ENCODE measurements at places on chromosomes 12 and 14.

DNA sequence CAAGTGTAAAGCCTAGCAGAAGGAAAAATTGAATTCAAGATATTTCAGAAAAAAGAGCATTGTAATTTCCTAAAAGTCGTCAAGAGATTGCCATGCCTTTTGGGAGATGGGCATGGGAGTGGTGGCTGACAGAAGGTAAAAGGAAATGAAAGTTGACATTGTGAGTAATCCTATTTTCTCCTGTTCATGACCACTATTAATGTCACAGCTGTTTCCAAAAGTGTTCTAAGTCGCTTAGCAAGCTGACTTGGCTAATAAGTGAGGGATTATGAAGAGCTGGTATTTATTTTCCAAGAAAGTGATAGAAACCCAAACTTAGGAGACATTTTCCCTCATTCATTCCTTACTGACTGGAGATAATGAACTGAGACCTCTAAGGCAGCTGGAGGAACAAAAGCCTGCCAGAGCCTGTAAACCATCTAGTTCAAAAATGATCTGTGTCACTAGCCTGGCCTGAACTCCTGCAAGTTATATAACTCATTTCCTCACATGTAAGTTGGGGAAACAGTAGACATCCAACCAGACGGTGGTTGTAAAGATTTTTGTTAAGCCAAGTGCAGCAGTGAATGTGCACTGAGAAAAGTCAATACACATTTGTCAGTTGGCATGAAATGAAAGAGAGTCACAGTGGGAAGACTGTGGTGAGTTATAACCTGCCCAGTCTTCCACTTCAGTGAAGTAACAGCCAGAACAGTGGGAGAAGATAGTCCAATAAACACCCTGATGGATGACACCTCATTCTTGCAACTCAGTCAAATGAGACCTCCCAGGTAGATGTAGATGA is 75.8 kb downstream of the DIO2 start:
- no peak for DNase-seq

GRCh38 chr12:124814741-124815613 is 48.7 kb downstream of the SCARB1 start:
- DNase-seq, result no peak

GRCh38 chr12:26921886-26922285 is 15.9 kb downstream of the INTS13 start:
- DNase-seq, result no peak

DNA sequence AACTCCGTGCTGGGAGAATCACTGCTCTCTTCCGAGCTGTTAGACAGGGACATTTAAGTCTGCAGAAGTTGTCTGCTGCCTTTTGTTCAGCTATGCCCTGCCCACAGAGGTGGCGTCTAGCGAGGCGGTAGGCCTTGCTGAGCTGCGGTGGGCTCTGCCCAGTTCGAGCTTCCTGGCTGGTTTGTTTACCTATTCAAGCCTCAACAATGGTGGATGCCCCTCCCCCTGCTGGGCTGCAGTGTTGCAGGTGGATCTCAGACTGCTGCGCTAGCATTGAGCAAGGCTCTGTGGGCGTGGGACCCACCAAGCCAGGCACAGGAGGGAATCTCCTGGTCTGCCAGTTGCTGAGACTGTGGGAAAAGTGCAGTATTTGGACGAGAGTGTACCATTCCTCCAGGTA is 43.7 kb downstream of the GPR137C start:
- no peak for DNase-seq

DNA sequence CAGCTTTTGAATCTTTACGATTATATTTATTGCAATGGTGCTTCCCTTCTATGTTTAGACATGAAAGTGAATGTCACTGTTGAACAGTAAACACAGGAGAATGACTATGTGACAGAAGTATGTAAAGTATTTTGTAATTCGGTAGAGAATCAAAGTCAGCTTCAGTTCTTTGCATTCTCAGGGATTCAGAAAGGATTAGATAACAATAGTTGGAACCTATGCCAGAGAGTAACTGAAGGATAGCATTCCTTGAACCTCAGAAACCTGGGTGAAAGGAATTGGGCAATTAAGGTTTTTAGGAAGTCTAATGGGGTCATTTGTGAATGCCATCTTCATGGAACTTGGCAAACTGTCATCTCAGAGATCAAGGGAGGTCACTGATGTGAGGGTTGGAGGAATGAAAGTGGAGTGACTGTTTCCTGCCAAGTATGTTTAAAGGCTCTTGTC is 305.3 kb upstream of the DDHD1 start:
- no peak for DNase-seq

- DNase-seq, result no peak
Observed at GRCh38 chr12:39287817-39288216, 155.1 kb downstream of the KIF21A start.

- DNase-seq, result no peak
Observed at GRCh38 chr12:127962303-127962702, 304.7 kb upstream of the TMEM132C start.

- DNase-seq, result no peak
Observed at GRCh38 chr14:26596543-26597061, 1.2 kb downstream of the NOVA1 start.

GRCh38 chr14:77616133-77616453 is 344 bp downstream of the SPTLC2 start:
- DNase-seq, result no peak

- no peak for DNase-seq
Observed at GRCh38 chr12:68831272-68831671, 23.3 kb downstream of the MDM2 start.

GRCh38 chr12:54239620-54240019 is 40.3 kb downstream of the CBX5 start:
- no peak for DNase-seq

DNA sequence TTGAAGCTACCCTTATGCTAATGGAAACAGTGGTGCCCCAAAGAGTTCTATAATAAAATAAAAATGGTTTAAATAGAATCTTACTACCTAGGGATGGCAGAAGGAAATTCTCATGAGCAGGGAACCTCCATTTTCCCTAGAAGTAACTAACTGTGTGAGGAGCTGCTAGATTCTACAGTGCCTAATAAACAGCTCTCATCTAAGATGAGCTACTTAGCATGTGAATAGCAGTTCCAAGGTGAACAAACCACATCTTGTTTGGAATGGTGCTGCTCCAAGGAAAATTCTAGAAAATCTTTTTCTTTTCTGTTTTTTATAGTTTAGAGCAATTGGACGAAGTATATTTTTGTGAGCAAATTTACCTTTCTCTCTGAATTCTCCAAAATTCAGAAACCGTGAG is 1015.3 kb upstream of the NOVA1 start:
- no peak for DNase-seq

- no peak for DNase-seq
Observed at GRCh38 chr12:129662234-129662633, 241.6 kb downstream of the TMEM132D start.

DNA sequence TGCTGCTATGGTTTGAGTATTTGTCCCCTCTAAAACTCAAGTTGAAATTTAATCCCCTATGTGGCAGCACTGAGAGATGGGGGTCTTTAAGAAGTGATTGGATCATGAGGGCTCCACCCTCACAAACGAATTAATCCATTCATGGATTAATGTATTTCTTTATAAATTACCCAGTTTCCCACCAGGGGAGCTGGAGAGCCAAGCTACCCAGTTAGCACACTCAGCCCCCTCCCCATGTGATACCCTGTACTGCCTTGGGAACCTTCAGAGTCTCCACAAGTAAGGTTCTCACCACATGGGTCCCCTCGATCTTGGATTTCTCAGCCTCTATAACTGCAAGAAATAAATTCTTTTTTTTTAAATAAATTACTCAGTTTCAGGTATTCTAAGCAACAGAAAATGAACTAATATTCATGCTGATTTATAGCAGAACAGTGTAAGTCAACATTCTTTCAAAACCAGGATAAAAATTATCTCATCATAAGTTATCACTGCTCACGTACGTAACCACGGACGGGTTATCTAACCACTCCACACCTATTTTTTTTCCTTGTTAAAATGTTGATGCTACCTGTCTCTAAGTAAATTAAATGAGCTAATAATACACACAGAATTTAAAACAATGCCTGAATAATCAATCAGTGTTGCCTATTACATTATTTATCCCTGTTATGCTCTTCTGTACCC is 3.6 kb downstream of the NAP1L1 start:
- no peak for DNase-seq

DNA sequence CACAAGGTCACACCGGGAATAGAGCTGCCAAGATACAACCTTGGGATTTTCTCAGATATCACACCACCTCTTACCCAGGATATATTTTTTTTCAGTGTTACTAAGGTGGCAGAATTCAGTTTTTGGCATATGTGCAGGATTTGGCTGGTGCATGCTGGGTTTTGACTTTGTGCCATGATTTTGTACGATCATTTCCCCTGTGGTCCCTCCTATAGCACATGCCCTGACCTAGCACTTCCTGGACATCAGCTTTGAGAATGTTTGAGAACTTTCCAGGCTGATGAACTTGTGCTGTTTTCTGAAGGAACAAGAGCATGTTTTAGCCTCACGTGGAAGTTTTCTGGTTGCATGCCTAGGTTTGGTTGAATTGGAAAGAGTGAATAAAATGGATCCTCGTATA is 11.0 kb upstream of the TBPL2 start:
- DNase-seq, result no peak

- no peak for DNase-seq
Observed at GRCh38 chr12:52230364-52231281, 2.4 kb upstream of the KRT7 start.

- no peak for DNase-seq
Observed at GRCh38 chr12:75129275-75129674, 80.4 kb downstream of the KCNC2 start.

GRCh38 chr12:65156366-65156841 is 13.0 kb upstream of the LEMD3 start:
- no peak for DNase-seq

GRCh38 chr12:19654650-19655376 is 215.5 kb downstream of the AEBP2 start:
- no peak for DNase-seq

GRCh38 chr14:64971943-64972791 is at the start of gene RAB15:
RAB15 (minus strand) TSS chr14:64972336; CDS start chr14:64972076, 260 bp downstream.
- peak; percentile 6 for DNase-seq

DNA sequence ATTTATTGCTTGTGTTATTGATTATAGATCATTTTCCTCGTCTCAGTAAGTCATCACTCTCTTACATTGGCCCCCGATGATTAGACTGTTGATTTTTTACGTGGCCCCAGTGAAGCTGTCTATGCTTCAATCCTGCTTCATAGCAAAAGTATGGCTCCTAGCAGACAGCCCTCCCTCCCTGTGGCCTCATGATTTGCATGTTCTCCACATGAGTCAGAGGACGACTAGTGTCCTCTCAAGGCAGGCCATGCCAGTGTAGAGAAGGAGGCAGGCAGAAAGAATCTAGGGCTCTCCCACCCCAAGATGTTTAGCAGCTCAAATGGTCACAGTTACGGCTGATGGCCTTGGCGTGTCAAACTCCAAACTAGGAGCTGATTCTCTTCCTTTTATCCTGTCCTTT is 59.6 kb downstream of the FIGNL2 start:
- no peak for DNase-seq

DNA sequence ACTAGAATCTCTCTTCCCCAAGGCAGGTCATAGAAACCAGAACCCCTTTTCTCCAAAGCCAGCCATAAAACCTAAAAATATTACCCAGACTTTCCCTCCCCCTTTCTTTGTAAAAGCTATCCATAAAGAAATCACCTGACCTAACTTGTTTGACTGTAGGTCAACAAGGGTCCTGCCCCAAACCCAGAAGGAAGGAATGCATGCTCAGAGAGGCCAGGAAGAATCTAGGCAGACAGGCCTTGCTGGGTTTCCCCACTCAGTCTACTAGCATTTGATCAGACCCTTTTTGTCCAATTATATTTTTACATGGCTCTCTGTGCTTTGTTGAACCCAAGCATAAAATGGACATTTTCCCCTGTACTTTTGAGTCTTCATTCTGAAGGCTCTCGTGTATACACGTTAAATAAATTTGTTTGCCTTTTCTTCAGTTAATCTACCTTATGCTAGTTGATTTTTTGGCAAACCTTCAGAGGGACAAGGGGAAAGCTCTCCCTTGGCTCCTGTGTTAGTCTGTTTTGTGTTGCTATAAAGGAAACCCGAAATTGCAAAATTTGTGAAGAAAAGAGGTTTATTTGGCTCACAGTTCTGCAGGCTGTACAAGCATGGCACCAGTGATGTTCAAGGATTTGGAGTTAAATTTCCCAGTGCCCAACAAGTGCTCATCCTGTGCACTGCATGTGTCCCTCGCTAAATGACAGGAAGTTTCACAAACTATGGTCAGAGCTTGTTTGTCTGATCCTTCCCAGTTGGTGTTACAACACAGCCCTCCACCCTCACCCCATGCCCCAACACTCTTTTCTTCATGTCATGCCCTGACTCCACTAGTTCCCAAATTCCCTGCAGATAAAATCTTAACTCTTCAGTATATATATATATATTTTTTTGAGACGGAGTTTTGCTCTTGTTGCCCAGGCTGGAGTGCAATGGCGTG is 14.2 kb upstream of the RASSF3 start:
- no peak for DNase-seq

DNA sequence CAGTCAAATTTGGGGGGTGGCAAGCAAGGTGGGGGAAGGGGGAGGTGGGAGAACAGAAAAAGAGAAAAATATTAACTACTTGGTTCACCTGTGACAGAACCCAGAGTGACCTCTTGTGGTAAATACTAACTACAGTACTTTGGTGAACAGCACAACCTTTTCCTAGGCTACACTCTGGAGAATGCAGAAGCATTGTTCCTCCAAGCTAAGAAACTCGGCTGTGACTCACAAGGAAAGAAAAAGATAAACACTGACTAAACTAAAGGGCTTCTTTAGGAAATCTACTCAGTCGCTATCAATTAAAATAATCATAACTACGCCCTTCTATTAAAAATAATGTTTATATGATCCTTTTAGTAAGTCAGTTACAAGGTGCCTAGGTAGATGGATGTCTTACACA is 5.4 kb downstream of the KCNH5 start:
- no peak for DNase-seq

DNA sequence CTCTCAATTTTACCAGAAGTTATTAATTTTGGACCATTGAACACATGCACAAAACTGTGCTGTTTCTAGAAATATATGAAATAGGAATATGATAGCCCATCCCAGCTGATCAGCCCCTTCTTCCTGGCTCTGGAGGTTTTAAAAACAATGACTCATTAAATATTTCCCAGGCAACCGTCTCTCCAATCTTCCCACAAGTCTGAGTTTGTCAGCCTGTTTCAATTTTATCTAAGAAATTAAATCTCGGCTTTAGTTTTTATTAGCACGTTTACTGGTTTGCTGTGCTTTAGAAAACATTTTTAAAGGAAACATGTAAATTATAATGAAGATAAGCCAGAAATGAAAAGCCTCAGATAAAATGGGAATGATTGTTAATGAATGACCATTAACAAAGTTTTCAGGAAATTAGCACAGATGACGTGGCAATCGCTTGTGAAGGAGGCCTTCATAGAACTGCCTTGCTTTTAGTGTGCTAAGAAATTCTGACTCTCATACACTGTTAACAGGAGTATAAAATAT is 89.3 kb upstream of the RAP1B start:
- no peak for DNase-seq

GRCh38 chr12:114701553-114701952 is 17.6 kb upstream of the TBX3 start:
- DNase-seq, result no peak

GRCh38 chr12:130177635-130178242 is 15.5 kb downstream of the FZD10 start:
- no peak for DNase-seq

GRCh38 chr14:94375552-94376107 is 12.8 kb downstream of the SERPINA1 start:
- DNase-seq, result no peak

- DNase-seq, result no peak
Observed at GRCh38 chr14:33931461-33931860, 19.4 kb downstream of the EGLN3 start.
